CD4-positive, alpha-beta T cell treated with Interleukin-4 for 1 hour (primary cell): ENCODE measurements at places on chromosomes 11 and 22.

DNA sequence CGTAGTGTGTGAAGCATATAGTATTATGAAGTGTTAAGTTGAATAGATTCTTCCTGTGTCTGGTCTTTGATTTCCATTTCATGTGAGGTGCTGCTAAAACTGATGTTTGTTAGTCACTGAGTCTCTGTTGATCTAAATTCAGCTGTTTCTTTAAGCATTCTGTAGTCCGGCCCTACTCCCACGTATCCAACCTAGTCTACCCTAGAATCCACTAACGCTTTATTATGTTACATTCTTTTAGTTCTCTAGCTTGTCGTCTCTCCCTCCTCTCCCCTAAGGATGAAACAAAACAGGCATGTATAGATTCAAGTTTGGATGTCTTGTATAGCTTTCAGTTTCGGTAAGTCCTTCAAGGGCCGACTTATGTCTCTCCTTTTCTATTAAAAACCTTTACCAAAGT, 4.1 kb downstream of the WEE1 start:
- DNase-seq, result peak; percentile 54

DNA sequence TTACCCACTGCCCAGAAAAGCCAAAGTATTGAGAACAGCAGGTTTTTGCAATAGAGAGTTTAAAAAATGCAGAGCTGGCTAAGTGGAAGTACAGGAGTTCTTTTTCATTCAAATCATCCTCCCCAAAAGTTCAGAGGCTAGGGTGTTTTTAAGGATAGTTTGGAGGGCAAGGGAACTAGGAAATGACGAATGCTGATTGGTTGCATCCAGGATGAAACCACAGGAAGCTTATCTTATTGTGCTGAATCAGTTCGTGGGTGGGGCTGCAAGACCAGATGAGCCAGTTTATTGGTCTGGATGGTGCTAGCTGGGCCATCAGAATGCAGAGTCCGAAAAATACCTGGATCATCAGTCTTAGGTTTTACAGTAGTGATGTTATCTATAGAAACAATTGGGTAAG, 1427.1 kb downstream of the LRRC4C start:
- DNase-seq, result no peak

- no peak for DNase-seq
Measured at GRCh38 chr11:119237515-119237914, 31.4 kb downstream of the CBL start.

GRCh38 chr22:37276776-37277175, 5.5 kb upstream of the CYTH4 start:
- peak; percentile 33 for DNase-seq

DNA sequence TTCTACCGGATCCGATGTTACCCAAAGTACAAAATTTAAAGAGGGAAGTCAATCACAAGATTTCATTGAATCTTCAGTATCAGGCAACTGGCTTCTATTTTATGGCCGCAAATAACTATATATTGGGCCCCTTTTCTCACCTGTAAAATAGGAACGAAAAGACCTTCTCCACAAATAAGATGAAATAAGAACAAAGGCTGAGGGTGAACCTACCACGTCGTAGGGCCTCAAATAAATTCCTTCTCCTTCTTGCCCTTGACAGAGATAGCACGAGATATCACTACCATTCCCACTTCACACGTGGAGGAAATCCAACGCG, 794 bp upstream of the EMSY start:
- DNase-seq, result no peak

DNA sequence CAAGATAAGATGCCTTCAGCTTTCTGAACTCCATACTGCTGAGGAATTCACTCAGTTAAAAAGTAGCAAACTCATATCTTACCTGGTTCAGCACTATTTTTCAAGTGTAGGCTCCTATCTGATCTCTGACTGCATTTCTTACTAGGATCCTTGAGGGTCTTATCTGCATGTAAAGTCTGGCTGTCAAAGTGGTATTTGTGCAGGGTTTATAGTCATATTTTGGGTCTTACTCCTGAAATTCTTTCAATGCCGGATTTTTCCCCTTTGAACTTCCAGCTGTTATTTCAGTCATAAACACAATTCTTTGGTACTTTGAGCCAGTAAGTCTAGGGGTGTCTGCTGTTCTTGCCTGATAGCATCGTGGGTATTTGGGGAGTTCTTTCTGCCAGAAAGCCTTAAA, 25.3 kb upstream of the NOX4 start:
- DNase-seq, result no peak

- no peak for DNase-seq
Measured at GRCh38 chr11:76368490-76368889, 12.4 kb downstream of the THAP12 start.

DNA sequence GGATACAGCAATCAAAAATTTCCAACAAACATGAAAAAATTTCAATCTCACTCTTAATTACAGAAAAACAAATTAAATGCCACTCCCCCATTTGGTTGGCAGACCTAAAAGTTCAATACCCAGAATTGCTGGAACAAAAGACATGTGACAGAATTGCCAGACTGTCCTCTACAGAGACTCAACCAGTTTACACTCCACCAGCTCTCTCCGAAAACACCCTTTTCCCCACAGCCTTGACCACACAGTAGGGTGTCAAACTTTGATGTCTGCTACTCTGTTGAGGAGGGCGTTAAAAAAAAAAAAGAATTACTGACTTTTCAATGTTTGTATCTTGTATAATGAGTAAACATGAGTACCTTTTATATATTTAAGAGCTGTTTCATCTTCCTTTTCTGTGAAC, 44.7 kb upstream of the YPEL1 start:
- DNase-seq, result peak; percentile 31

- DNase-seq, result no peak
Measured at GRCh38 chr11:60367896-60368295, 10.4 kb upstream of the MS4A7 start.

DNA sequence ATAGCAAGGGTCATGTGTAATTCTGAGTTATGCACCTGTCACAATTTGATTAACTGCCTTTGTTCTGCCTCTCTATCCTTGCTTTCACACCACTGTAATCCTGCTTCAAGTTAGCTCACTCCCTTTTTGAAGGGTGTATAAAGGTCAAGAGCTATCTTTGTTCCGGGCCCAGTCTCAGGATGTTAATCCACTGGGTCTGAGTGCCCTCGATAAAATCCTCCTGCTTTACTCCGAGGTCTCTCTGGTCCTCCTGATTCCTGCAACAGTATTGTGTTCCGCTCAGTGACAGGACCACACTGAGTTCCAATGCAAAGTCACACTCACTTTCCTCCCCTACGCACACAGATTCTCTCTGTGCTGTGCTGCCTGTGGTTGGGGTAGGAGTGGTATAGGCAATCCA, 186.5 kb downstream of the DYNC2H1 start:
- DNase-seq, result no peak

DNA sequence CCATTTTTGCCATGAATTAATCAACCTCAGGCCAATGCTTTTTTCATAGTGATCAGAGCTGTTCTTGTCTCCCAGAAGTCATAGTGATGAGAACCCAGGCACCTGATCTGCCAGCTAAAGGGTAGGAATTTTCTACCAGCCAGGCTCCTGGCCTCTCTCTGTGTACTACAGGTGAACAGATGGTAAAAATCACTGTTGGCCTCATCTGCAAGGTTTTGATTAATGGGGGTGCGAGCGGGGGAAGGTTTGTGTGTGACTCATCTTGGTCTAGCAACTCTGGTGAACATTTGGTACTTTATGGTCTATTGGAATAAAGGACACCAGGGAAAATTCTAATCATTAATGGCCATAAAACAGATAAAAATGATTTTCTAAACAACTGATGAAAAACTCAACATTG, 14.4 kb upstream of the APOL4 start:
- DNase-seq, result no peak

GRCh38 chr22:49449811-49450446, 377.7 kb downstream of the BRD1 start:
- DNase-seq, result no peak

GRCh38 chr22:42947211-42947990, 67.5 kb downstream of the PACSIN2 start:
- DNase-seq, result no peak

GRCh38 chr11:31160504-31161422, 208.8 kb downstream of the DCDC1 start:
- DNase-seq, result no peak

DNA sequence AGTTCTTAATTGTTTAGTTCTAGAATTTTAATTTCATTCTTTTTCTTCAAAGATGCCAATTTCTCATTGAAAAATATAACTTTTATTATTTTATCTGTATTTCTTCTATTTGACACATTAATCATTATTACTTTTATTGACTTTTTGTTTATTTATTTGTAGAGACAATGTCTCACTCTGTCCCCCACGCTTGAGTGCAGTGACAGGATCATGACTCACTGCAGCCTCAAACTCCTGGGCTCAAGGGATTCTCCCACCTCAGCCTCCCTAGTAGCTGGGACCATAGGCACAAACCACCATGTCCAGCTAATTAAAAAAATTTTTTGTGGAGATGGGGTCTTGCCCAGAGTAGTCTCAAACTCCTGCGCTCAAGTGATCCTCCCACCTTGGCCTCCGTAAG, 30.3 kb upstream of the FBLN1 start:
- no peak for DNase-seq

DNA sequence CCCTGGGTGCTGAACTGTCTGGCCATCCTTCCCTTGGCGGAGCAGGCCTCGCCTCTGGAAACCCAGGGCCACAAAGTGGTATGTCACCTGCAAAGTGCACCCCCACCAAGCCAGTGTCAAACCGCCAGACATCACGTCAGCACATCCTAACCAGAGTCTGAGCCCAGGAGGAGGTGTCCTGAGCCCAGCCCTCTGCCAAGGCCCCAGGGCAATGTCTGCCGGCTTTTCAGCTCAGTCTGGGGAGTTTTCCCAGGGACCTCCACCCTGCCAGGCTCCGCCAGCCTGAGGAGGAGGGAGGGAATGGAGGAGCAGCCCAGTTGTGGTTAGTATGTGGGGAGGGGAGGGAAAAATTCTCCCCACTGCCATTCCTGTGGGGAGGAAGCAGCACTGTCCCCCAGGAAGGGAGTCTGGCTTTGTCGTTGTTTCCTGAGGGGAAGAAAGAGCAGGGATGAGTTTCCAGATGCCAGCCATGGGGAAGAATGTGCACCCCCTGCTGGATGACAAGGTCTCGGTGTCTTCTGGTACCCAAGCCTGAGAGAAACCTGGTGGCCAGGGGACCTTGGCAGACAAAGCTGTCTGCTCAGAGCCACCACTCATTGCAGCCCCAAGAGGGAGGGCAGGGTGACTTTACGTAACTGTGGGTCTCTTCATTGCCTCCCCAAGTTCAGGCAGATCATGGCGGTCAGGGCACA, 81.4 kb upstream of the CD82 start:
- no peak for DNase-seq

- no peak for DNase-seq
Measured at GRCh38 chr11:1153105-1153950, 4.4 kb upstream of the MUC5AC start.

GRCh38 chr11:103862094-103862801, 174.2 kb upstream of the DDI1 start:
- DNase-seq, result no peak
